ENCODE measurements at places on chromosomes 16 and 17.

GRCh38 chr16:80122115-80122514 lies 418.7 kb upstream of the DYNLRB2 start:
- DNase-seq = no peak

DNA sequence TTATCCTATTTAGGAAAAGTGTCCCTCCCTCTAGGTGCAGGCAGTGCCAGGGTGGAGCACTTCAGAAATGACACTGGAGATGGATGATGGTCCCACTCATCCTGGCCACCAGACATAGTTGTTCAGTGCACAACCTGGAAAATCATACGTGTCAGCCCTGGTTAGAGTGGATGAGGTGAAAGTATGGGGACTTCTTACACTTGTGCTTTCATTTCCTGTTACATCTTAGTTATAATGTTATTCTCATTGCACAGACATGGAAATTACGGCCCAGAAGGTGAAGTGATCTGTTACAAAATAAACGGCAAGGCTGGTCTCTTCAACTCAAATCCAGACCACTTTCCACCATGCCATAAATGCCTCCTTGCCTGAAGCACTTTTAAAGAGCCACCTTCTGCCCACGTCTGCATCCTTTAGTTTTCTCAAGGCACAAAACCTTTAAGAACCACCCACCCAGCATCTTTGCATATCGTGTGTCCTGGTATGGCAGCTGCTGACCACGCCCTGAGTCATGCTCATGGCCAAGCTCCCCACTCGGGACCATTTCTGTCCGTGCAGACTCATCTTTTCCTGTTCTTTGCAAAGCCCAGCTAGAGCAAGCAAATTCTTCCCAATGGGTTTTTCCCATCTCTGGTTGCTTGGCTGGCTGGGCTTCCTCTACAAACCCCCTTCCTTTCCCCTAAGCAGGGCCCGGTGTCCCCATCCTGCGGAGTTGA lies 22.4 kb downstream of the TBC1D3B start:
- DNase-seq = no peak

- peak; percentile 9 for DNase-seq
Measured at GRCh38 chr16:50627419-50627818, 53.7 kb downstream of the SNX20 start.

DNA sequence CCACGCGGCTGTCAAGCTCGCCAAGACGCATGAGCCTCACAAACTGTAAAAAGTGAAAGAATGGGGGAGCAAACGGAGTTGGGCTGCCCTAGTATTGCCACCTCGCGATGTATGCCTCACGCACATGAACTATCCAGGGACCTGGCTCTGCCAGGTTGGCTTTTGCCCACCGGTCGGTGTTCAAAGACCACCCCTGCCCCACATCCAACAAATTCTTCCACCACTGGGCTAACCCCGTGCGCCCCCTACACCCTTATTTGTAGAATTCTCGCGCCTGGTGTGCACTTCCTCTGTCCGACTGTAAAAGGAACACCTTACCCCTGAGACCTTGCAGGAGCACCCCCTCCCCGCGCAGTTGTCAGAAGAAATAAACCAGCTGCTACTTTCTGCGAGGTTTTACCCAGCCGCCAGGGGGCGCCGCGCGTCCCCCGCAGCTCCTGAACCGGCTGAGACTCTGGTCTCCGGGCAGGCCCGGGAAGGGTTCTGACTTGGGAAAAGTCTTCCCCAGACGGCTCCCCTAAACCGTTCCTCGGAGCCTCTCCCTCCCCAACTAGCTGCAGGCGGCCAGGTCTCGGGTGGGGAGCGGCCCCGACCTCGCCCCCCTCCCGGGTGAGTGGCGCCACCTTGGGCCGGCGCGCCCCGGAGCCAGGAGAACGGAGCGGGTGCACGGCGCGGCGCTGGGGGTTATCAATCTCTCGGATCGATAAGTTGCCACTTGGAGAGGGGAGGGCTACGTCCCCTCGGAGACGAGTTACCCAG lies 1.7 kb upstream of the ZNF423 start:
- DNase-seq = no peak

DNA sequence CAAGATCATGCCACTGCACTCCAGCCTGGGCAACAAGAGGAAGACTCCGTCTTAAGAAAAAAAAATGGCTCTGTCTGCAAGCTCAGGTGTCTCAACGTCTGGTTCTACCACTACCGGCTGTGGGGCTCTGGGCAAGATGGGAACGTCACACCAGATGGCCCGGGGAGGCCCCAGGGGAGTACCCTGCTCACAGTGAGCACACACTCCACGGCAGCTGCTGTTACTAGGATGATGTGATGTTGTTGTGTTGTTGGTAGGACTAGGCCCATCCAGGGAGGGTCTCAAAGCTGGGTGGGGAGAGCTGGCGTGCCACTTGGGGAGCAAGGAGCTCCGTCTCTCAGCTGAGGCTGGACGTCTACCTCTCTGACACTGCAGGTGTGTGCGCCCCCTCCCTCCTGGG lies 9.4 kb upstream of the NPTX1 start:
- no peak for DNase-seq

DNA sequence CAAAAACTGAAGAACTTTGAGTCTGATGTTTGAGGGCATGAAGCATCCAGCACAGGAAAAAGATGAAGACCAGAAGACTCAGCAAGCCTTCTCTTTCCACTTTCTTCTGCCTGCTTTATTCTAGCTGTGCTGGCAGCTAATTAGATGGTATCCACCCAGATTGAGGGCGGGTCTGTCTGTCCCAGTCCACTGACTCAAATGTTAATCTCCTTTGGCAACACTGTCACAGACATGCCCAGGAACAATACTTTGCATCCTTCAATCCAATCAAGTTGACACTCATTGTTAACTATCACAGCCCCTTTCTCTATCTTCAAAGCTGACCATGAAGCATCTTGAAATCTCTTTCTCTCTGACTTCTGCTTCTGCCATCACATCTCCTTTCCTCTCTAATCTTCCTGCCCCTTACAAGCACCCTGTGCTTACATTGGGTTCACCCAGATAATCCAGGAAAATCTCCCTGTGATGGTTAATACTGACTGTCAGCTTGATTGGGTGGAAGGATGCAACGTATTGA lies 115.9 kb upstream of the CDH13 start:
- DNase-seq = no peak

- DNase-seq = no peak
Measured at GRCh38 chr17:82948081-82948511, 108.3 kb upstream of the ZNF750 start.

GRCh38 chr17:30921544-30922196 lies at the start of gene ADAP2:
ADAP2 (plus strand) TSS chr17:30921945; CDS start chr17:30922015, 70 bp downstream.
- no peak for DNase-seq

GRCh38 chr16:71919035-71919434 lies 23.7 kb downstream of the IST1 start:
- DNase-seq = no peak

GRCh38 chr16:66359811-66360608 lies 6.5 kb upstream of the CDH5 start:
- no peak for DNase-seq

- DNase-seq = no peak
Measured at GRCh38 chr16:51337662-51338061, 186.6 kb upstream of the SALL1 start.

GRCh38 chr16:48008011-48008525 lies 147.7 kb downstream of the ABCC12 start:
- DNase-seq = no peak

GRCh38 chr17:2251098-2251497 lies 52.5 kb downstream of the SMG6 start:
- DNase-seq = no peak

- no peak for DNase-seq
Measured at GRCh38 chr17:29667969-29668368, 45.3 kb upstream of the CORO6 start.

GRCh38 chr17:1996800-1997288 lies 28.3 kb downstream of the RTN4RL1 start:
- no peak for DNase-seq

GRCh38 chr17:7856011-7856810 lies 1.1 kb downstream of the NAA38 start:
- DNase-seq = no peak

DNA sequence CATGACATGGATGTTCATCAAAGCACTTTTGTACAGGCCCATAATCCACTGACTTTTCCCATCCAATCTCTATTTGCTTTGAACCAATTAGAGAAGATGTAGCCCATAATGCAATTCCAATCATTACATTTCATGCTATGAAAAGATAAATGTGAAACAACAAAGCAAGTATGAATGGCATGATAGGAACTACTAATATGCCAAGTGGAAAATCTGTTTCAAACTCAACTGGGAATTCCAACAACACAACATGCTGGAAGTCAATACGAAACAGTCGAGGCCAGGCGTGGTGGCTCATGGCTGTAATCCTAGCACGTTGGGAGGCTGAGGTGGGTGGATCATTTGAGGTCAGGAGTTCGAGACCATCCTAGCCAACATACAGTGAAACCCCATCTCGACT lies 39.6 kb upstream of the TMEM97 start:
- DNase-seq = peak; percentile 47

GRCh38 chr17:3989041-3989886 lies 25.0 kb upstream of the ATP2A3 start:
- no peak for DNase-seq

DNA sequence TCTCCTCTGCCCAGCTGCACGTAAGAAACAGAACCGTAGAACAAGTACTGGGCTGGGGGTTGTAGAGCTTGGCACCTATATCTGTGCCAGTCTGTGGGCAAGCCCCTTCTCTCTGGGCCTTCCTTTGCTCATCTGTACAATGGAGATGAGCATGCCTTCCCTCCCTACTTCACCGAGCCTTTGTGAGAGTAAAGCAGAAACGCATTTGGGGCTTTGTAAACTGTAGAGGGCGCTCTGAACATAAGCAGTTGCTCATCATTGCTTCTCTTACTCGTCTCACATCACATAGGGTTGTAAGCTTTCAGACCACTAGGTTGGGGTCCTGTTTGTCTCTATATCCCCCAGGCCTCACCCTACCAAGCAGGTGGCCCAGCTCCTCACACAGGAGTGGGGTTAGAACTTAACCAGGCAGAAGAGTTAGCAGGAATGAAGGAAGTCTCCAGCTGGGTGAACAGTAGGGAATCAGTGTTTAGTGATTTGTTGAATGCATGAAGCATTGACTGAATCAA lies 15.1 kb downstream of the SAMD14 start:
- peak; percentile 53 for DNase-seq

DNA sequence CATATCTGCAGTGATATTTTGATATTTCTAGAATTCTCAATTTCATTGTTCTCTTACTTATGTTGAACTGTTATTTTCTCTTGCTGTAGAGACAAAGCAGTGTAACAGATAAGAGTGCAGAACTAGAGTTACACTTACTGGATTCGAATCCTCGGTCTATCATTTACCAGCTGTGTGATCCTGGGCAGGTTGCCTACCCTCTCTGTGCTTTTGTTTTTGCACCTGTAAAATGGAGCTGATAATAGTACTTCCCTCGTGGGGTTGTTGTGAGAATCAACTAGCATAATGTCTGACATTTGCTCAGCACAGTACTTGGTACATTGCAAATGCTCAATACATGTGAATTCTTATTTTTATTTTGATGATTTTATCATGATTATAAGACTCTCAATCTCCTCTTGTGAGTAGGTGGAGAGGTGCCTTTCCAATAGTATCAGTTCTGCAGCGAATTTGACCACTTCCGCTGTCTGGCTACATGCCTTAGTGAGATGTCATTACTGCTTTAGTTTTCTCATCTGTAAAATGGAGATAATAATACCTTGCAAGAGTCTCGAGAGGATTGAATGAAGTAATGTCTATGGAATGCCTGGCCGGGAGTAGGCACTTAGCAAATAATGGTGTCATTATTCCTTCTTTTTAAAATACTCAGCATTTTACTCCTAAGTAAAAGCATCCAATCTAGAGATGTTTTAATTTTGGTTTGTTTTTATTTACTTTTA lies 312.2 kb upstream of the MAF start:
- DNase-seq = no peak

- DNase-seq = no peak
Measured at GRCh38 chr17:69552986-69553667, 138.6 kb downstream of the MAP2K6 start.

DNA sequence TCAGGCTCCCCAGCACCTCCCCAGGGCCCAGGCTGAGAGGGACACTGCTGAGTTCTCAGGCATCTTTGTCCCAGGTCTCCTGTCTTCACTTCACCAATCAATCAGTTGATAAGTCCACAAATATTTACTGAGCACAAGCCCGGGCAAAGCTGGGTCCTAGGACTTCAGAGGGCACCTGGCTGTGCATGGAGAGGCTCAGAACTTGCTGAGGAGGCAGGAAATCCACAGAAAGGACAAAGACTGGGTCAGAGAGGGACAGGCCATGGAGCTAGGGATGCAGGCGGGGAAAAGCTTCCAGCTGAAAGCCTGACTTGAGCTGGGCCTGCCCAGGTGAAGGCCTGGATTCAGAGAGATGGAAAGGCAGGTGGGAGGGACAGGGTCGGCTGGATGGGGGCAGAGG lies 33.2 kb upstream of the C1QL1 start:
- no peak for DNase-seq

DNA sequence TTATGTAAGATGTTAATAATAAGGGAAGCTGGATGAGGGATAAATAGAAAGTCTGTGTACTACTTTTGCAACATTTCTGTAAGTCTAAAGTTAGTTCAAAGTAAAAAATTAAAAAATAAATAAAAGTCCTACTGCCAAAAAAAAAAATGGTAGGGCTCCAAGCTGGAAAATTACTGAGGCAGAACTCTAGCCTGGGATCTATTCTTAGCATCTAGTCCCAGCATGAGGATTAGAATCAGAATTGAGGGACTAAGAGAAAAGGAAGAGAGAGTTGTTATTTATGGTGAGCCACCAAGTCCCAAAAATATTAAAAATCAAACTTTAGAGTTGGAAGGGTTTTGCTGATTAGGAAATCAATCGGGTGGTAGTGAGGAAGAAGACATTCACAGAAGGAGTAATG lies 110.3 kb downstream of the CYB561 start:
- no peak for DNase-seq

- DNase-seq = no peak
Measured at GRCh38 chr16:49773534-49774475, 82.1 kb downstream of the ZNF423 start.

GRCh38 chr17:33779234-33779591 lies 475.9 kb upstream of the CCL2 start:
- DNase-seq = peak; percentile 63

- DNase-seq = no peak
Measured at GRCh38 chr16:9332574-9333148, 241.2 kb downstream of the HAPSTR1 start.

- DNase-seq = no peak
Measured at GRCh38 chr17:59826706-59827453, 65.9 kb downstream of the TUBD1 start.

- no peak for DNase-seq
Measured at GRCh38 chr17:45919136-45919535, 24.8 kb downstream of the MAPT start.

DNA sequence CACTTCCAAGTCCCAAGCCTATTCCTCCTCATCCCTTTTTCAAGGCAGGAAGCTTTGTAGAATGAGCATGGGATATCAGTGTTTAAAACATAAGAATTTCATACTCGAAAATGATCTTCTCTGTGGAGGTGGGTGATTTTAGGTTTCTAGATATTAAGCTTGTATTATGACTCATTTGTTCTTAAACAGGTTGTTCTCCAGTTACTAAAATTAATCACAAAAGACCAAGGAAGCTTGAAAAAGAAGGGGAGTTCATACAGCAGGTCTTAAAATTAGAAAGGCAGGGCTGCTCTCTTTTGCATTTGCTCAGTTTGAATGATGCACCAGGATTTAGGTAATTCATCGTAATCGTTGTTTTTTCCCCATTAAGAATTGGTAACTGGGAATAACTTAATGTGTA lies 208.7 kb downstream of the PRKCA start:
- DNase-seq = no peak

GRCh38 chr17:37026531-37026869 lies 77.7 kb downstream of the AATF start:
- DNase-seq = no peak

- DNase-seq = no peak
Measured at GRCh38 chr17:65638221-65638975, 77.0 kb upstream of the AXIN2 start.

Data from HFFc6 (cell line).